HFFc6 (cell line): ENCODE measurements at places on chromosomes 6 and 20. TPM values are rescaled to one million over a fixed set of nuclear protein-coding genes. Genes with fewer than 3 reads are reported as not detected.

The CD24 gene
- total RNA-seq = 0.19 to 0.67 TPM (median 0.37 TPM) in 3 replicates

GRCh38 chr6:149271348-149272340 lies 45.9 kb upstream of the TAB2 start:
- H3K27me3 ChIP-seq = peaks cover 33% of the 10 kb centered on the region
- no peaks in the 10 kb centered on the region for H3K4me1 ChIP-seq
- H3K36me3 ChIP-seq = 0 out of 2 replicates have a peak, but pooled peaks cover 5% of the 10 kb centered on the region
- DNase-seq = no peak
- H3K4me3 ChIP-seq = no peak overlapping the region
- no peak overlapping the region for H3K27ac ChIP-seq

DNA sequence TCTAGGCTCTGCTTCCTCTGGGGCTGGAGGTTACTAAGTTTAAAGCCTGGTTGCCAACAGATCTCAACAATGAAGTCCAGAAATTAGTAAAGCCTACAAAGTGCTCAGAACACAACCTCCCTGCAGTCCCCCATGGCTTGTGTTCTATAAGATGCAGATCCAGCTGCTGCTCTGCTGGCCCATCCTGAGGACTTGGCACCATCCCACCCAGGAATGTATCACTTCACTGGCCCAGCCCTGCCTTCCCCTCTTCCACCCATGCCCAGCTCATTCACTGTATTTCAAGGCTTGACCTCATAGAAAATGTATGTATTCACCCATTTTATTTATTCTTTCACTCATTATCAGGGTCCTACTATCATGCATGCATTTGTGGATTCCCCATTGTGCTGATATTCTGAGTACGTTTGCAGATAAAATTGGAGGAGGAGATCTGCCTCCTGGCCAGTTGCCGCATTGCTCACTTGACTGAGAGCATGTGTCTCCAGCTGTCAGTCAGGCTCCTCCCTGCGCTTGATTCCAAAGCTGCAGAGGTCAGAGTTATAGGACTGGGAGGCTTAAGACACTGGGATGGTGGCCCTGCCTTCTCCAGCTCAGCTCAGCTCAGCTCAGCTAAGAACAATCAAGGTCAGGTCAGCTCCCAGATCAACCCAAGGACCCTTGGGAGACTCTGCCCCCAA lies 104.8 kb downstream of the MAFB start:
- no peaks in the 10 kb centered on the region for H3K4me1 ChIP-seq
- H3K4me3 ChIP-seq = no peak overlapping the region
- H3K27me3 ChIP-seq = no peaks in the 10 kb centered on the region; the same call in 1 of the 2 replicates

DNA sequence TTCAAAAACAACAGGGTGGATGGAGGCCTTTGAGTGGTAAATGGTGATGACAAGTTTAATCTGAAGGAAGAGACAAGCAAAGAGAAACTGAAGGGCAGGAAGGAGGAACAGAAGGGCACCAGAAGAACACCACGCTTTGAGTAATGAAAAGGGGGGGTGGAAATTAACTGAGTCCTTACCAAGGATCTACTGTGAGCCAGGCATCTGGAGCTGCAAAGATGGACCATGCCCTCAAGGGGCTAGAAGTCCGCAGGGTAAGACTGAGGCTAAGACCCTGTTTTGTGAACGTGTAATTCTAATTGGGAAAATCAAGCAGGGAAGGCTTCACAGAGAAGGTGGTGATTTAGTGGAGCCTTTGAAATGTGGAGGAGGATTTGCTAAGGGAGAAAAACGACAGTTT lies 1.6 kb downstream of the NDRG3 start:
- peak overlapping the region; percentile 82 for H3K27ac ChIP-seq
- peak overlapping the region; percentile 90 for H3K4me3 ChIP-seq
- no peaks in the 10 kb centered on the region for H3K27me3 ChIP-seq
- H3K36me3 ChIP-seq = no peaks in the 10 kb centered on the region
- DNase-seq = no peak
- peaks cover 24% of the 10 kb centered on the region for H3K4me1 ChIP-seq

The CST5 gene
- not detected in 3 replicates for total RNA-seq

The OXT gene
- not detected in 3 replicates for total RNA-seq

DNA sequence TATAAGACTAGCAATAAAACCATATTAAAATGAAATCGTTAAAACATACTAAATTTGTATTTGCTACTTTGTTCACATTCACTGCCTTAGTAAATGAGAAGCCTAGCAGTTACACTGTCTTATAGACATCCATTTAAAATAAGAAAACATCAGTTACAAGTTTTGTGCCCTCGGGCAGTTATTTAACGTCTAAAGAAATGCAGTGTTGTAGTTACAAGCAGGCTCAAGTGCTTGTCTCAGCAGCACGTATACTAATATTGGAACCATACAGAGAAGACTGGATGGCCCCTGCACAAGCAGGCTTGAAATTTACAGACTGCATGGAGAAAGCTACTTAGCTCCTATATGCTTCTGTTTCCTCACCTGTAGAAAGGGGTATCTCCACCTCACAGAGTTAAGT lies 93.1 kb downstream of the HACE1 start:
- H3K36me3 ChIP-seq = peaks cover 7% of the 10 kb centered on the region
- no peaks in the 10 kb centered on the region for H3K27me3 ChIP-seq
- no peak for DNase-seq
- no peaks in the 10 kb centered on the region for H3K4me1 ChIP-seq
- H3K4me3 ChIP-seq = no peak overlapping the region
- no peak overlapping the region for H3K27ac ChIP-seq

The EYS gene
- total RNA-seq = not detected in 3 replicates

GRCh38 chr6:49739423-49739822 lies 4.8 kb downstream of the CRISP3 start:
- H3K27me3 ChIP-seq = no peaks in the 10 kb centered on the region
- no peak overlapping the region for H3K27ac ChIP-seq
- H3K4me1 ChIP-seq = no peaks in the 10 kb centered on the region
- H3K36me3 ChIP-seq = no peaks in the 10 kb centered on the region
- DNase-seq = no peak

The EDEM2 gene
- total RNA-seq = 29.5 to 32.7 TPM (median 30.8 TPM) in 3 replicates

- H3K36me3 ChIP-seq = peaks cover 21% of the 10 kb centered on the region
- peak; percentile 95 for DNase-seq
- peak overlapping the region; percentile 70 for H3K27ac ChIP-seq
Observed at GRCh38 chr6:77034161-77034560, 429.1 kb downstream of the HTR1B start.

GRCh38 chr6:25144919-25145318 lies 134.3 kb upstream of the CARMIL1 start:
- no peak overlapping the region for H3K4me3 ChIP-seq
- H3K27me3 ChIP-seq = no peaks in the 10 kb centered on the region
- H3K36me3 ChIP-seq = peaks cover 5% of the 10 kb centered on the region
- no peak overlapping the region for H3K27ac ChIP-seq
- DNase-seq = no peak

- no peak overlapping the region for H3K4me3 ChIP-seq
- H3K27me3 ChIP-seq = peaks cover 3% of the 10 kb centered on the region
- no peaks in the 10 kb centered on the region for H3K36me3 ChIP-seq
Observed at GRCh38 chr6:89999154-89999553, 104.9 kb downstream of the GJA10 start.

GRCh38 chr20:57881466-57882385 lies 171.9 kb upstream of the PMEPA1 start:
- H3K4me3 ChIP-seq = no peak overlapping the region
- peaks cover 8% of the 10 kb centered on the region; the same call in 1 of the 2 replicates for H3K4me1 ChIP-seq
- DNase-seq = no peak
- peaks cover 55% of the 10 kb centered on the region for H3K27me3 ChIP-seq
- H3K27ac ChIP-seq = no peak overlapping the region
